Right lung (tissue), 10 donors: ENCODE measurements at places on chromosomes 16 and 17.

DNA sequence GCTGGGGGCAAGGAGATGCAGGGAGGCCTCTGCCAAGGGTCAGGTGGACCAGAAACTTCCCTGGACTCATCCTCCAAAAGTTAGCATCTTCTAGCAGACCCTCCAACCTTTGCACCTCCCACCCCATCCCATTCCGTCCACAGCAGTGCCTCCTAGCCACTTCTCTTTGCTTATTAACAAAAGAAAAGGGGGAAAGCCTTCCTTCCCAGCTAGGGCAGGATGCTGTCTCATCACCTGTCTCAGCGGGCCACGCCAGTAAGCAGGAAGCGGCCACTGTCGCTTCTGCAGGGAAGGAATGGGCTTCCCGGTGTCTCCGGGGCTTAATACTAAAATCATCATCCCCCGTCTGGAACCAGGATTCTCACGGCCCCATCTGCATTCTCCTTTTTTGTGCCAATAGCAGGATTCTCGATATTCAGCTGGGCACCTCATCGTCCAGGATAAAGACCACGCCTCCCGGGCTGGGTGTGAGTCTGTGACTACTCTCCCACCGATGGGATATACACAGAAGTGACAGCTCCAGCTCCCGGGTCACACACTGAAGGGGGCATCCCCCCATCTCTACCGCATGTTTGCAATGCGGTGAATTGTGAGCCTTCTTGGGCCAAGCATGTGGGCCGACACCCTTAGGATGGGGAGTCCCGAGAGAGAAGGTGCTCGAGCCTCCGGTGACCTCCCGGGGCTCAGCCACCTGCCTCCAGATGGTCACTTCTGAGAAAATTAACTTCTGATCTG lies 15.5 kb upstream of the RBFOX3 start:
- DNase-seq: no peak

- DNase-seq: no peak
Measured at GRCh38 chr16:57041182-57042156, 50.9 kb upstream of the CPNE2 start.

DNA sequence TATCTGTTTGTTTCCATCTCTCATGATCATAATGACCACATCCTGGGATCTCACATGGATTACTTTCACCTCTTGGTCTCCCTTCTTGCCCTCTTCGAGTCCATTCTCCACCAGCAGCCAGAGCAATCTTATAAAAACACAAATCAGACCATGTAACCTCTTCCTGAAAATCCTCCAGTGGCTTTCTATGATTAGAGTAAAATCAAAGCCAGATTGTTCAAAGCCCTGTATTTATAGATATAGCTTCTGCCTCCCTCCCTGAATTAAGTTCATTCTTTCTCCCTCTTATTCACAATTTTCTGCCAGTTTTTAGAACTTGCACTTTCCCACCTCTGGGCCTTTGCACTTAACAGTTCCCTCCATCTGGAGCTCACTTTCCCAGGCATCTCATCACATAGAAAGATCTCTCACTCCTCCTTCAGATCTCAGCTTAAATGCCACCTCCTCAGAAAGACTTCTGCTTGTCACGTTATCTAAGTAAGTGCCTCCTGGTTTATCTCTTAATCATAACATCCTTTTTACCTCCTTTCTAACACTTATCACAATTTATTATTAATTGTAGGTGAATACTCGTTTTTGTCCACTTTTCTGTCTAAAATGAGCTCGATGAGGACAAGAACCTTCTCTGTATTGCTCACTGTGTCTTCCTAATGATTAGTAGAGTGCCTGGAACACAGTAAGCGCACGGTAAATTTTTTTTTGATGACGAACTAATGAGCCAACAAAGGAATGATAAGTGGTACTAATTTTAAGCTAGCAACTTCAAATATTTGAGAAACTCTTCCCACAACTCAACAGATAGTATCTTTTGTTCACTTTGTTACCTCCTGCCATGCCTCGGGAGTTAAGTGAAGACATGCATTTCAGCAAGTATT lies 80.5 kb downstream of the CYB561 start:
- DNase-seq: no peak

- DNase-seq: no peak
Measured at GRCh38 chr17:78365561-78366108, 5.8 kb upstream of the SOCS3 start.

GRCh38 chr17:77427391-77427991 lies 286.7 kb downstream of the SEC14L1 start:
- DNase-seq: no peak

- DNase-seq: no peak
Measured at GRCh38 chr17:2008332-2009126, 16.6 kb downstream of the RTN4RL1 start.

DNA sequence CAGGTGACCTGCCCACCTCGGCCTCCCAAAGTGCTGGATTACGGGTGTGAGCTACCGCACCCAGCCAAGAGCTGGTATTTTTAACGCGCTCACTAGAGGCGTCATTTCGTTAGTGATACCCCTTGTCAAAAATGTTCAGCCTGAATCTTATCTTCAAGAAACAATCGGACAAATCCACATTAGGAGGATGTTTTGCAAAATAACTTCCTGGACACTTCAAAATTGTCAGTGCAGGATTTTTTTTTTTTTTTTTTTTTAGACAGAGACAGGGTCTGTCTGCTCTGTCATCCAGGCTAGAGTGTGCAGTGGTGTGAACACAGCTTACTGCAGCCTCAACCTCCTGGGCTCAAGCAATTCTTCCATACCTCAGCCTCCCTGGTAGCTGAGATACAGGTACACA lies 63.0 kb downstream of the RMI2 start:
- no peak for DNase-seq

DNA sequence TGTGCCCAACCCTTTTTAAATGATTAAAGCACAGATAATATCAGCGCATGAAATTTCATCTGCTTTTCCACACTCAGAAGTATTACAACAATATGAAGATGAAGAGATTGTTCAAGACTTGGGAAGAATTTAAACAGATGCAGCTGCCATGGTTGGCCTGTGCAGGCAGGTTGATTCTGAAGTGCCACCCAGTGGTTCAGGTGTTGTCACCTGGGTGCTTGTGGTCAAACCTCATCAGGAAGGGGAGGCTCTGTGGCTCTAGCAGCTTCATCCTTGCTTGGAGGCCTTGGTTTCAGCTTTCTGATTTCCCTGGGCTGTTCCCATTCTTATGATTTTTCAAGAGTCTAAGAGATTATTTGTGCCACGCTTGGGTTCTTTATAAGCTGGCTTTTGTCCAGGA lies 22.2 kb upstream of the CLEC18C start:
- DNase-seq: no peak

- DNase-seq: no peak
Measured at GRCh38 chr17:7834542-7834956, 532 bp downstream of the KDM6B start.

- DNase-seq: peak; percentile 66
Measured at GRCh38 chr17:57707892-57708291, 37.2 kb downstream of the CCDC182 start.

DNA sequence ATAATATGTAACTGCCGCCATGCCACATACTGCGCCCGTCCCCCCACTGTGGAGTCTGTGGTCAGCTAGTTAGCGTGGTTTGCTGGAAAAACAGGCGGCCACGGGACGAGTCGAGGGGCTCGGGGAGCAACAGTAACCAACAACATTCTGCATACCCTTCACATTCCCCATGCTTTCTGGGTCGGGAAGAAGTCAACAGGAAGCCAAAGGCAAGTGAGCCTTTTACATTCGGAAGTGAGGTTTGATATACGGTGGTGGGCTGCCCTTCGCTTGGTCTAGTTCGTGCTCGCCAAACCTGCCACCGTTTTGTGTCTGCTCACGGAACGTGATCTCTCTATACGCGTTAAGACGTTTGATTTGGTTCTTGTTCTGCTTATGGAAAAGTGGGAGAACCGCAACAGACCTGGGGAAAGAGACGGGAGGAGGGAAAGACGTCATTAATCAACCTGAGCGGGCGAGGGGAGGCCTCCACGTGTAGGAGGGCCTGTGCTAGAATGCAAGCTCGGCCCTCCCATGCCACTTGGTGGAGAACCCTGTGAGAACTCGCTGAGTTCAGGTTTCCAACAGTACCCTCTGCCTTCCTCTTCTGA lies 28.9 kb upstream of the CFAP20 start:
- DNase-seq: no peak

DNA sequence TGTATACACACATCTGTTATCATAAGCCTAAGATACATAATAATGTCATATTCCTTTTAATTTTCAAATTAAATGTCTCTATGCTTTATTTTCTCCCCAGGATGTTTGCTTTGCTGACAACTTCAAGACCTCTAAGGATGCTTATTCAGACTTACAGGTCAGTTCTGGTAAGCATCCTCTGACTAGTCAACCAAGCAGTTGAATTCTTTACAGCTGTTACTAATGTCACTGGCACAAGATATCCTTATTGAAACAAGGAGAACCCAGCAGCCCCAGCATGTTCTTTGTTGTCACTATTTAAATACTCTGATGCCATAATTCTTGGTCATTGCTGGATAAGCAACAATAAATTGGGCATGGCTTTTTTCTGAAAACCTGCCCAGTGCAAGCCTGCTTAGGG lies 232.3 kb upstream of the PMFBP1 start:
- DNase-seq: no peak

- peak; percentile 58 for DNase-seq
Measured at GRCh38 chr17:17551361-17551760, 40.1 kb downstream of the PEMT start.

- peak; percentile 63 for DNase-seq
Measured at GRCh38 chr16:65698791-65699321, 577.0 kb upstream of the CDH11 start.

GRCh38 chr16:54936979-54937670 lies 6.5 kb downstream of the IRX5 start:
- DNase-seq: no peak

GRCh38 chr17:39261286-39261685 lies 35.5 kb upstream of the STAC2 start:
- no peak for DNase-seq

GRCh38 chr17:68368387-68368786 lies 77.1 kb downstream of the ARSG start:
- no peak for DNase-seq

- DNase-seq: no peak
Measured at GRCh38 chr16:30398661-30399434, 3.6 kb downstream of the ZNF48 start.

- no peak for DNase-seq
Measured at GRCh38 chr16:89043636-89044417, 49.8 kb upstream of the ACSF3 start.

DNA sequence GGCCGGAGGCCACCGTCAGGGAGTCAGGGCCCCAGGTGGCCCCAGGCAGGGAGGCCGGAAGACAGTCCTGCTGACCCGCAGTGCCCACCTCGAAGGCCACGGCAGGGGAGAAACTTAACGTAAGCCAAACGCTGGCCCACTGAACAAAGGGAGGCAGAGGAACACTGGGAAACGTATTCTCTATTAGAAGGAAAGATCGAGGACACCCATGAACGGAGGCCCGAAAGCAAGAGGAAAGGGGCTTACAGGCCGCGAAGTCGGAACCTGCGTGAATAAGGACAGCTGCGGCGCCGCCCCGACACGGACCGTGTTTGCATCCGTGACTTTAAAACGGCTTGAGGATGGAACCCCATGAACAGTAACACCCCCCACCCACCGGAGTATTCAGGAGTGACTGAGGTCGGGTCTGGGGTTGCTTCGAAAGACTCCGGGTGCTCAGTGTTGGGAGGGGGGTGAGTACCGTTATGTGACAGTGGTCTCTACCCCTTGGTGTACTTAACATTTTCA lies 102.4 kb upstream of the METRNL start:
- DNase-seq: no peak
